ENCODE measurements at places on chromosomes 1 and 21.
A peak's percentile ranks its signal among the peaks of the same experiment; 100 is the strongest.

GRCh38 chr1:178133239-178133989 lies 39.5 kb downstream of the RASAL2 start:
- no peak for DNase-seq

GRCh38 chr1:192632641-192633532 lies 3.1 kb upstream of the RGS13 start:
- no peak for DNase-seq

GRCh38 chr1:61083013-61083806 lies 849 bp downstream of the NFIA start:
- no peak for DNase-seq

DNA sequence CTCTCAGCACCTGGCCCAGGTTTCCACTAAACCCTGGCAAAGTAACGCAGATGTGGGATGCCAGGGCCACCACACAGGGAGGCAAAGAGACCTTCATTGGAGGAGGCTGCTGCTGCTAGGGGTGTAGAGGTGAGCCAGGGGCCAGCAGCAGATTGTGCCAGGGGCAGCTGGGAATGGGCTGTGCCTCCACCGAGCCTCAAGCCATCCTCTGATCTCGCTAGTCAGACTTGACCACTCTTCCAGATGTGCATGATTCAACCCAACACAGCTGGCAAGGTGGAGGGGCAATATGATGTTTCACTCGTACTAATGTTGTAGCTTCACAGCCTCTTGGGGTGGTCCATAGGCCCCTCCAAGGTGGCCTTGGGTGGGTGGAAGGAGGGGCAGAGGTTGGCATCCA lies 73.0 kb upstream of the MRPS6 start:
- no peak for DNase-seq

GRCh38 chr1:205118752-205119151 lies 3.0 kb downstream of the RBBP5 start:
- no peak for DNase-seq

GRCh38 chr1:201947697-201948008 lies 1.3 kb upstream of the LMOD1 start:
- DNase-seq: no peak

DNA sequence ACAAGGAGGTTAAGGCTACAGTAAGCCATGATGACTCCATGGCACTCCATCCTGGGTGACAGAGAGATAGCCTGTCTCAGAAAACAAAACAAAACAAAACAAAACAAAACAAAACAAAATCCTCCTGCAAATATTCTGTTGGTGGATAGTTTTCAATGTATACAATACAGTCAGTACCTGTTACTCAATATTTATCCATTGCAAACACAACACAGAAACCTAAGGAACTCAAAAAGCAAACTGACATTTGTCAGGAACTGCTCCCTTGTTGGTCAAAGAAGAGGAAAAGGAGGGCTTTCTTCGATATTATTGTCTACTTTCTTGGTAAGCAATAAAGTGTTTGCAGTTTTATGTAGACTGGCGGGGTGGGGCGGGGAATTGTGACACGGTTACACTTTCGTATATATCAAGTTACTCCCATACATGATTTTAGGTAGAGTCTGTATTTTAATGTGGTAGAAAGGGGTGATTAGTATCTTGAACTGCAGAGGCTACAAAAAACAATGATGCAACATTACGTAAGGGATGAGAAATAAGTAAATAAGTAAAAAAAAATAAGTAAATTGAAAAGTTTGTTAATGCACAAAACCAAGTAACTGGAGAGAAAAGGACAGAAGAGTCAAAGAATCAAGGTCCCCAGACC lies 31.8 kb downstream of the APP start:
- no peak for DNase-seq

DNA sequence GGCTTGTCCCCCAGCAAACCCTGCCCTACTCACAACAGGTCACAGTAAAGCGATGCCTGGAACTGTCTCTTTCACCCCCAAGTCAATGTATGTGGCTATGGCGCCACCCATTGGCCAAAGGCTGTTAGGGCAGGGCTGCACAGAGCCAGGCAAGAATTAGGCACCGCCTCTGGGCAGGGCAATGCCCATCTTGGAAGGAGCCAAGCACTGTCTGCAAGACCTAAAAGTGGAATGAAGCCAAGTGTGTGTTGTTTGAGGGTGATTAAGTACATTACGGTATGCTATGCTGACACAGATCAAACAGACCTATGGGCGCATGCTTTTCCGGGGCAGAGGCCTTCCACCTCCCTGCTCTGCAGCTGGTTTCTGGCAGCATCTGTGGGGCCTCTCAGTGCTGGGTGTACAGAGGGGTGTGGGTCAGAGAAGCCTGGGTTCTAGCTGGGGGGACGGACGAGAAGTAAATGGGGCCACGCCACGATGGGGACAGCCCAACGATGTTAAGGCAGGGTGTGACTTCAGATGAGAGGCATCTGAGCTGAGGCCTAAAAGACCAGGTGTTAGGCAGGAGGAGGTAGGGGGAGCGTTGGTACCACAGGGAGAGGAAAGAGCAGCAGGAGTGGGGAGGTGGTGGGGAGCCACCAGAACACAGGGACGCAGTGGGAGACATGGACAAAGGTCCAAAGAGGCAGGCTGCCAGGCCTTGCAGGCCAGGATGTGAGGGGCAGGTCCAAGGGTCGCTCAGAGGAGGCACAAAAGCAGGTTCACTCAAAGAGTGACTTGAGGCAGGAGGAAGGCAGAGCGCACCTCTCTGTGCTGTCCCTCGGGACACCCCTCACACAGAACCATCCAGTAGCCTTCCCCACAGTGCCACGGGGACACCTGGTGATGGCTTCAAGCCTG lies 49.8 kb downstream of the ACOT7 start:
- peak; percentile 29 for DNase-seq

DNA sequence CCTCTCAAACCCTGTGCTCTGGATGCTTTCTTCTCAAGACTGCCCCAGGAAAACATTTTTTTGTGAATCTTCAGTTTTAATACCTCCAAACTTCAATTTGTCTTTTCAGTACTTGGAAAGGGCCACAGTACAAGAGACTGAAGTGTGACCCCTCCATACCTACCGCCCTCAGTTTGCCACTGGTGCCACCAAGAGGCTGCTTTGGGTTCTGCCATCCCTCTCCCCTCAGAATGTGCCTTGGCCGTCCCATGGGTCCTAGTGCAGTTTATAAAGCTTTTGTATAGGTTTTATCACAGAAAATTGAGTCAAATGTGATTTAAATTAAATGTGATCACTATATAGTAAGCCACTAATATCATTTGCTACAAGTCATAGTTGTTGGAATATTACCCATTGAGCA lies 60.8 kb upstream of the PGD start:
- no peak for DNase-seq

DNA sequence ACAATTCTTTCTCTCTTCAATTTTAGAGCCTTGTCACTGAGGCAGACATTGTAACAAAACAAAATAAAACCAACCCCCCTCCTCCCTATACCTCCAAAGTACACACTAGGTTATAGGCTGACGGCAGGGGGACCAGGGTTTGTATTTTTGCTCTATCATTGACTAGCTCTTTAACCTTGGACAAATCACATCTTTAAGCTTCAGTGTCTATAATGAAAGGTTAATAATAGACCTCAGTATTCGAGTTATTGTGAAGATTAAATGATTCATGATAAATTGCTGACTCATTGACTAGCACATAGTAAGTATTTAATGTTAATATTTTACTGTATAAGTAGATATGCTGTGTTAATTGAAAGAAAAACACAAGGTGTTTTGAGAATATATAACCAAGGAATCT lies 1267.6 kb upstream of the ADGRL2 start:
- DNase-seq: no peak

DNA sequence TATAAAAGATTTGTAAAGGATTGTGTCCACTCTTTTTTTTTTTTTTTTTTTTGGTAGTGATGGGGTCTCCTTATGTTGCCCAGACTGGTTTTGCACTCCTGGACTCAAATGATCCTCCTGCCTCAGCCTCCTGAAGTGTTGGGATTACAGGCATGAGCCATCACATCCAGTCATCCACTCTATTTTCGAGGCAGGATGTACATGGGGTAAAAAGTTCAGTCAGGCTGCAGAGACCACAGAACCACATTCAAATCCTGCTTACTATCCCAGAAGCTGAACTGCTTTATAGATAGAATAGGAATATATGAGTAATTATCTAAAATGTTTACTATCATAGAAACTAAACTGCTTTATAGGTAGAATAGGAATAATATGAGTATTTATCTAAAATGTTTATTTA lies 26.0 kb upstream of the KCNK2 start:
- DNase-seq: no peak

- no peak for DNase-seq
Measured at GRCh38 chr1:15618077-15618654, 908 bp downstream of the DDI2 start.
